ENCODE measurements at places on chromosomes 11 and 22. TPM values are rescaled to one million over a fixed set of nuclear protein-coding genes. Genes with fewer than 3 reads are reported as not detected.

The SLC43A3 gene
- total RNA-seq: 68.9 TPM

The GLYATL2 gene
- not detected for total RNA-seq

The DRD4 gene
- not detected for total RNA-seq

The TRIM3 gene
- 29.2 TPM for total RNA-seq

The SLC25A18 gene
- not detected for total RNA-seq

The ARHGAP20 gene
- total RNA-seq: 1.4 TPM

The FREY1 gene
- total RNA-seq: 1.4 TPM

The OR8D4 gene
- total RNA-seq: not detected

The LRRN4CL gene
- 0.37 TPM for total RNA-seq

The EIF3F gene
- total RNA-seq: 385 TPM

The CALCB gene
- total RNA-seq: not detected

The PRR33 gene
- total RNA-seq: not detected

The GNAZ gene
- total RNA-seq: 0.86 TPM

The RAG2 gene
- not detected for total RNA-seq

The F2 gene
- not detected for total RNA-seq

The POLD3 gene
- total RNA-seq: 25.2 TPM

The TMEM132A gene
- 106 TPM for total RNA-seq

The PDE2A gene
- 14.8 TPM for total RNA-seq

The APOL3 gene
- 36.9 TPM for total RNA-seq

The CELF1 gene
- total RNA-seq: 113 TPM

The C22orf31 gene
- not detected for total RNA-seq

The DBX1 gene
- not detected for total RNA-seq

The SLC6A5 gene
- not detected for total RNA-seq

The KRTAP5-9 gene
- 0.30 TPM for total RNA-seq

The CABP4 gene
- 4.2 TPM for total RNA-seq

The CRACR2B gene
- total RNA-seq: 9.7 TPM

The FXYD6 gene
- 1.9 TPM for total RNA-seq

The UPK3A gene
- total RNA-seq: not detected

The RIMBP3B gene
- total RNA-seq: not detected

The SCGB1D2 gene
- not detected for total RNA-seq

The MUC6 gene
- not detected for total RNA-seq

The FOLH1 gene
- total RNA-seq: 1.4 TPM

The OR1S2 gene
- total RNA-seq: not detected

The MPPED2 gene
- total RNA-seq: not detected

The FAM227A gene
- 1.9 TPM for total RNA-seq

The TRIM48 gene
- total RNA-seq: not detected

The OR52E8 gene
- total RNA-seq: not detected

The SNX19 gene
- total RNA-seq: 49.8 TPM

The RFPL3 gene
- not detected for total RNA-seq

The TRPC6 gene
- not detected for total RNA-seq

The MS4A4E gene
- total RNA-seq: not detected

The TUBA8 gene
- total RNA-seq: 4.0 TPM

The IL18 gene
- total RNA-seq: 1.5 TPM

The CHADL gene
- total RNA-seq: 2.1 TPM

The CRYBA4 gene
- not detected for total RNA-seq

The SCN4B gene
- 0.13 TPM for total RNA-seq

The C11orf86 gene
- not detected for total RNA-seq

The FBLN1 gene
- 4.0 TPM for total RNA-seq

The USH1C gene
- not detected for total RNA-seq

The CYB5R2 gene
- 4.2 TPM for total RNA-seq

All from endothelial cell of umbilical vein (primary cell).